OCI-LY7 (cell line): ENCODE measurements at places on chromosomes 12 and 14. TPM values are rescaled to one million over a fixed set of nuclear protein-coding genes. Genes with fewer than 3 reads are reported as not detected.
A peak's percentile ranks its signal among the peaks of the same experiment; 100 is the strongest.

- DNase-seq, result no peak
Measured at GRCh38 chr12:130700492-130701401, 15.4 kb downstream of the RIMBP2 start.

Gene AKAP3
- 2.4 and 3.7 TPM in 2 replicates for total RNA-seq

- DNase-seq, result no peak
Measured at GRCh38 chr12:91685917-91686316, 459.7 kb downstream of the BTG1 start.

Gene KLRC2
- total RNA-seq, result not detected in 2 replicates

DNA sequence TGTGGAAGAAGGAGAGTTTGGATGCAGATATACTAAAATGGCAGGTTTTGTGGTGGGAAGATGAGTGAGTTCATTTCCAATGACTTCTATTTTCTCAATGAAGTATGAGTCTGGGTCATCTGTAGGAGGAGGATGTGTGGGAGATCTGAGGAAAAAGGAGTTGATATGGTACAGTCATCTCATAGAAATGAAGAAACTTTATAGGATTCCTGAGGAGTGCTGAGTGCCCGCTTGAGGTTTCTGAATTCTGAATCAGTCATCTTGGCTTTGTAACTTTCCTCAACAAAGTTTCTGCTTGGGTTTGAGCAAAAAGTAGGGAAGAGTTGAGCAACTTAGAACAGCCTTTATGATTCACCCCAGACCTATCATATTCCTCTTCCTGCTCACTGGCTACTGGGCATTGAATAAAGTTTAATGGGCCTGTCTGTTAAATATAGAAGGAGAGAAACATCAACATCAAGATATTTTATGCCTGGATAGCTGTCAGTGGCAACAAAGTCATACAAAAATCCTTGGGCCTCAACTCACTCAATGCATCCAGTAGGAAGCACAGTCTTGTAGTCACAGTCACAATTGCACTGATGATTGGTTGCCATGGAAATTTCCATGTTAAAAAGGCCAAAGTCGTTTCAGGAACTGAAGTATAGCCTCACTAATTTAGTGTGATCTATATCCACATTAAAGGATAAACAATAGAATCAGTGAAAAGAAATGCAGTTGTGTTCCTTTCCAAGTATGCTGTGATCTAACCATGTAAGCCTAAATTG, 284.7 kb downstream of the DUSP6 start:
- DNase-seq, result no peak

Gene TPH2
- total RNA-seq, result not detected in 2 replicates

DNA sequence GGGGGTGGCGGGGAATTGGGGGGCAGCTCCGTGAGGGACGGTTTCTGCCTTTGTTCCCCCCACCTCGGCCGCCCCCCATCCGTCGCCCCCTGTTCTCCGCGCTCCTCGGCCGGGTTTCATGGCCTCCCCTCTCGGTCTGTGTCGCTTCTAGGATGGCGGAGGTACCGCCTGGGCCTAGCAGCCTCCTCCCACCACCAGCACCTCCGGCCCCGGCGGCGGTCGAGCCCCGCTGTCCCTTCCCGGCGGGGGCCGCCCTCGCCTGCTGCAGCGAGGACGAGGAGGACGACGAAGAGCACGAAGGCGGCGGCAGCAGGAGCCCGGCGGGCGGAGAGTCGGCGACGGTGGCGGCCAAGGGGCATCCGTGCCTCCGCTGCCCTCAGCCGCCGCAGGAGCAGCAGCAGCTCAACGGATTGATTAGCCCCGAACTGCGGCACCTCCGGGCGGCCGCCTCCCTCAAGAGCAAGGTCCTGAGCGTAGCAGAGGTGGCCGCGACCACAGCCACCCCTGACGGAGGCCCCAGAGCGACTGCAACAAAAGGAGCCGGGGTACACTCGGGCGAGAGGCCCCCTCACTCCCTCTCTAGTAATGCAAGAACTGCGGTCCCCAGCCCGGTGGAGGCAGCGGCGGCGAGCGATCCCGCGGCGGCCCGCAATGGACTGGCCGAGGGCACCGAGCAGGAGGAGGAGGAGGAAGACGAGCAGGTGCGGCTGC, 575 bp downstream of the NAA30 start:
- peak; percentile 52 for DNase-seq

DNA sequence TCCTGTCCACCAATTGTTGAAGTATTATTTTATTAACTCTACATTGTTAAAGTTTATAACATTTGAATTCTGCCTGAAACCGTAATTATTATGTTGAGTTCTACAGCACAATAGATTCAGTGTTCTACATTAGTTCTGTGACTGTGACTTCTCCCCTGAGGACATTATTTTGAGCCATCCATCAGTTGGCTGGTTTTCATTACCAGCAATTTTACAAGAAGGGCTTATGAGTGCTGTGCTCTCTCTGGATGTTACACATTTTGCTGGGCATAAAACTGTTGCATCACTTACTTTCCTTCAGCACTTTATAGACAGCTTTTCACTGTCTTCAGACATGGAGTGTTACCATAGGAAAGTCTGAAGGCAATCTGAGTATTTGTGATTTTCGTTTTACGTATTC, 118.2 kb upstream of the KITLG start:
- DNase-seq, result no peak

Gene OR9K2
- not detected in 2 replicates for total RNA-seq

- DNase-seq, result no peak
Measured at GRCh38 chr12:5525783-5526367, 94.0 kb downstream of the NTF3 start.

DNA sequence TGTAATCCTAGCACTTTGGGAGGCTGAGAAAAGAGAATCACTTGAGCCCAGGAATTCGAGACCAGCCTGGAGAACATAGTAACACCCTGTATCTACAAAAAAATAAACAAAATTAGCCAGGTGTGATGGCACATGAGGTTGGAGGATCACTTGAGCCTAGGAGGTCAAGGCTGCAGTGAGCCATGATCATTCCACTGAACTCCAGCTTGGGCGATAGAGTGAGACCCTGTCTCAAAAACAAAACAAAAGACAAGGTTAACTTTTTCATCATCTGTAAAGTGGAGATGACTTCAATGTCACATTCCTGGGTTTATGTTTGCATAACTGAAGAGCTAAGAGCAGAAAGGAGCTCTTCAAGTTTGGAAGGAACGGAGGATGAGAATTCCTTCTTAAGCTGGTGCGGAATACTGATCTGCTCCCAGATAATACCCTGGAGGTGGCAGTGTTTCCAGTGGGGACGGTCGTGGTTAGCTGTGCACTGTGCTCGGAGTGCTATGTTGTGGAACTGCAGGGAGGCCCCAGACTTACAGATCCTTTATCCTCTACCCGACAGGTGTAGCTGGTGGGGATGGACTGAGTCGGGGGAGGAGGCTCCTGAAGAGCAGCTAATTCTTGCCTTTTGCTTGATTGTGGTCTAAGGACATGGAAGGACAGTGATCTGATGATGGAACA, 22.5 kb upstream of the BICD1 start:
- no peak for DNase-seq

Gene PZP
- total RNA-seq, result not detected in 2 replicates

Gene GZMH
- not detected in 2 replicates for total RNA-seq

GRCh38 chr14:99996951-99997571, 68.2 kb upstream of the EVL start:
- DNase-seq, result no peak

Gene SERPINA3
- not detected in 2 replicates for total RNA-seq

DNA sequence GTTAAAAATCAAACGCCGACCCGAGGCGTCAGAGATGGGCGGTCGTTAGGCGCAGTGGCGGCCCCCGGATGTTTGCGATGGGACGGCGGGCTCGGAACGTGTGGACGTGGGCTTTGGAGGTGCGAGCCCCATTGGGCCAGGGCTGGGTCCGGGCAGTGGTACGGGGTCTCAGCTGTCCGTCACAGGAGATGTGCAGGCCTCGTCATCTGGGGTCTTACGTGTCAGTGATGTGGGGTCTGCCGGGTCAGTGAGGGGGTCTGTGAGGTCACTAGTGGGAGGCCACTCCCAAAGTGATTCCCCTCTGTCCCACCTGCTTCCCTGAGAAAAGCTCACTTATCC, 21.6 kb upstream of the CHFR start:
- no peak for DNase-seq

Gene CLEC4A
- total RNA-seq, result 0.41 and 0.99 TPM in 2 replicates

DNA sequence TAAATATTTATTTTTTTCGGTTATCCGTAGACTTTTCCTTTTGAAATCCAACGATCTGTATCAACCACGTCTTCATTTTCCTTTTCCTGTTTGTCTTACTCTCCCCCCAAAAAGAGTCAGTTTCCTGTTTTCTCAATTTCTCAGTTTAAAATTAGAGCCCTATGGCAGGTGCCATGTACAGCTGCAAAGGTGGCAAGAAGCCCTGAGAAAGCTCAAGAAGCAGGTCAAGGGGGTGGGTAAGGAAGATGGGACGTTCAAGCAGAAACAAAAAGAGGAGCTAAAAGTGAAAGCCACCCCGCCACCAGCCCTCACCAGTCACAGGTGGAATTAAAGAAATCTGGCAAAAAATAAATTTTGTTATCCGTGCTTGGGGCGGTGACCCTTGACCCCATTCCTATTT, 26.7 kb downstream of the SLC35E3 start:
- DNase-seq, result peak; percentile 96

Gene MORN3
- 0.13 and 0.18 TPM in 2 replicates for total RNA-seq

Gene GPX2
- not detected in 2 replicates for total RNA-seq

DNA sequence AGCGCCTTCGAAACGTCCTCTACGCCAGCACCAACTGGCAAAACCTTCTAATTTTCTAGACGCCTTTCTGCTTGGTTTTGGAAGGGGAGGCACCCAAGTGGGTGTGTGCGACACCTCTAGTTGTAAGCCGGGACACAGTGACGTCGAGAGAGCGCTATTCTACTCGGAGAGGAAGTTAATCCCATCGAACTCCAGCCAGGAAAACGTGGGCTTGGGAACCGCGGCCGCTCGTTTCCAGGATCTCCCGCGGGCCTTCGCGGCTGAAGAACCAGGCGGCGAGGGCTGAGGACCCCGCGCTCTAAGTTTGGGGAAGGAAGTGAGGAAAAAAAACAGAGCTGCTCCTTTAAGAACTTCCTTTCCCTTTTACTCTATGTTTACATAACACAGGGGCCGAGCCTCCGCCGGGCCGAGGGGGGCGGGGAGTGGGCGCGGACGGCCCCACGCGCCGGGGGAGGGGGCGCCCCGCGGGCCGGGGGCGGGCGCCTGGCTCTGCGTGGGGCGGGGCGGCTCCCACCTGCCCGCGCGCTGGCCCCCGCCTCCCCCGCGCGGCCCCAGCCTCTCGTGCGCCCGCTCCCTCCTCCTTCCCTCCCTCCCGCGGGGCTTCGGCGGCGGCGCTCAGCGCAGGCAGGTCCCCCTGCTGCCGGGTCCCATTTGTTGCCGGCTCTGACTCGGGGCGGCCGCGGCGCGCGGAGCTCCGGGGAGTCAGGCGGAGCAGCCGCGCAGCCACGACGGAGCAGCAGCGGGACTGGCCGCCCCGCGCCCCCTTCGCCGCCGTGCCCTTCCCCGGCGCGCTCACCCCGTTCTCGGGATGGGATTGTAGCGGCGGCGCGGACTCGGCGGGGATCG, at the start of gene PELI2:
TSS of gene PELI2 (plus strand) at position 647 of the 846 bp plus-strand sequence. CDS start 250 bp downstream, outside the sequence.
- peak; percentile 77 for DNase-seq

DNA sequence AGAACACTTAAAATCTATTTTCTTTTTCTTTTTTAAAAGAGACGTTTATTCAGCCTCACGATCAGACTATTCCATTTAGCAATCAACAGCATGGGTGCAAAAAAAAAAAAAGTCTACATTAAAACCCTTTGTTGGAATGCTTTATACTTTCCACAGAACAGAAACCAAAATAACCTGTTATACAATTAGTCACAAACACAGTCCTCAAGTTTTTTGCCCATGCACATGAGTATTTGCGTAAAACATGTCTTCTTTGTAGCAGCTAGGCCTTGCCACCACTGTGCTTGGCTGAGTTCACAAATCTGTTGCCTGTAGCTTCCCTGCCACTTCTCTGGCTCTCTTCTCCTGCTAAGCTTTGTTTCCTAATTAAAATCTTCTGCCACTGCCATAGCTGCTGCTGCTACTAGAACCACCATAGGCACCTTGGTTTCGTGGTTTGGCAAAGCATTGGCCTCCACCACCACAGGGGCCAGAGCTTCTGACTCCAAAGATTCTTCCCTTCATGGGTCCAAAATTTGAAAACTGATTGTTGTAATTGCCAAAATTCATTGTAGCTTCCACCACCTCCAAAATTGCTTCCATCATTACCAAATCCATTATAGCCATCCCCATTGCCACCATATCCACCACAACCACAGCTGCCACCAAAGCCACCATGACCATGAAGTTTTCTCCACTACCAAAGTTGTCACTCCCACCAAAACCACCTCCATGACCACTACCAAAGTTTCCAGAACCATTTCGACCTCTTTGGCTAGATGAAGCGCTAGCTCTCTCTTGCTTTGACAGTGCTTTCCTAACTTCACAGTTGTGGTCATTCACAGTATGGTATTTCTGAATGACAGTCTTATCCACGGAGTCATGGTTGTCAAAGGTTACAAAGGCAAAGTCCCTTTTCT, 38.1 kb downstream of the KLRG1 start:
- no peak for DNase-seq

DNA sequence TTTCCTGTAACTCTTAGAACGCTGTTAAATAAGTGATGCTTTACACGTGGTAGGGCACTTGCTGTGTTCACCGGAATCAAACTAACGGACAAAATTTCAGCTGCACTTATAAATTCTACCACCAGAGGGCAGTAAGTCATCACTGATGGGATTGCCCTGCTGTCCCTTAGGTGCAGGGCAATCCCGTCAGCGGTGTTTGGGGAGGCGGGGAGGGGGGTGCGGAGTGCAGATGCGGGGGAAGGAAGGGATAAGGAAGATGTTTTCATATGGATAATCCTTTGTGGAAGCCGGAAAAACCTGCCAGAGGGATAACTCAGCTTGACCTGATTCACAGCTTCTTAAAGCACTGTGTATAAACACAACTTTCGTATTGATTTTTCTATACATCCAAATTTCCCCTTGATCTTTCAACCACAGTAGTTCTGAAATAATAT, 21.7 kb upstream of the SLC10A1 start:
- DNase-seq, result peak; percentile 78

DNA sequence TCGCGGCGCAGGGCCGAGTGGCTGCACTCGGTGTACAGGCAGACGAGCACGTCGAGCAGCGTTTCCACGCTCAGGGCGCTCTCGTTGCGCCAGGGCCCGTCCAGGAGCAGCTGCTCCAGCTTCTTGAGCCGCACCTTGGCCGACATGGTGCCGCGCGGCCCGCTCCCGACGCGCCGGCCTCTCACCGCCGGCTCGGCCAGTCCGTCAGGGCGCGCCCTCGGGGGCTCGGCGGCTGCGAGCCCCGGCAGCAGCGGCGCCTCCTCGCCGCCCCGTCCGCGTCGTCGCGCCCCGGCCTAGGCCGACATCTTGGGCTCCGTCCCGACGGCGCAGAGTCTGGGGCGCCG, 349 bp downstream of the CDC42BPB start:
- no peak for DNase-seq
